Panc1 (cell line): ENCODE measurements at places on chromosomes 11 and 22.

GRCh38 chr11:20178976-20179375, 18.7 kb upstream of the DBX1 start:
- no peak for DNase-seq

- no peak for DNase-seq
Measured at GRCh38 chr11:122346006-122346405, 230.0 kb upstream of the BLID start.

GRCh38 chr11:62694455-62695167, 5.3 kb upstream of the LRRN4CL start:
- DNase-seq: peak; percentile 46

- no peak for DNase-seq
Measured at GRCh38 chr11:88535266-88535665, 197.7 kb upstream of the CTSC start.

- DNase-seq: no peak
Measured at GRCh38 chr22:46602025-46602424, 18.2 kb upstream of the GRAMD4 start.
